Renal cortical epithelial cell (primary cell): ENCODE measurements at places on chromosomes 5 and 9. TPM values are rescaled to one million over a fixed set of nuclear protein-coding genes. Genes with fewer than 3 reads are reported as not detected.

MELK gene
- 6.3 and 33.0 TPM in 2 replicates for total RNA-seq

PCDHAC1 gene
- 0.52 and 2.7 TPM in 2 replicates for total RNA-seq

PPIC gene
- total RNA-seq: 78.0 and 124 TPM in 2 replicates

NEURL1B gene
- total RNA-seq: 0.15 and 1.6 TPM in 2 replicates

SPATA9 gene
- 0.20 TPM in 1 of 2 replicates, not detected in the other for total RNA-seq

LHX6 gene
- total RNA-seq: 0.10 and 0.17 TPM in 2 replicates

DYNC2I2 gene
- 46.4 and 59.7 TPM in 2 replicates for total RNA-seq

FOXD4 gene
- total RNA-seq: 0.20 TPM in 1 of 2 replicates, not detected in the other

KIF27 gene
- 4.3 and 13.3 TPM in 2 replicates for total RNA-seq

CNOT6 gene
- total RNA-seq: 14.2 and 47.7 TPM in 2 replicates

ERMP1 gene
- 29.9 and 177 TPM in 2 replicates for total RNA-seq

IL4 gene
- total RNA-seq: not detected in 2 replicates

TERT gene
- total RNA-seq: not detected in 2 replicates

TYRP1 gene
- 0.45 and 0.52 TPM in 2 replicates for total RNA-seq

TRIM36 gene
- total RNA-seq: 2.6 and 4.0 TPM in 2 replicates

FUT7 gene
- total RNA-seq: not detected in 2 replicates

C7 gene
- total RNA-seq: not detected in 2 replicates

ARSI gene
- total RNA-seq: 7.3 and 11.7 TPM in 2 replicates

ZDHHC21 gene
- 11.6 and 21.3 TPM in 2 replicates for total RNA-seq

DNAJB5 gene
- total RNA-seq: 8.7 and 13.4 TPM in 2 replicates

ADAMTS16 gene
- total RNA-seq: 0.52 and 1.3 TPM in 2 replicates

DPH7 gene
- 15.8 and 29.9 TPM in 2 replicates for total RNA-seq

SLC1A3 gene
- total RNA-seq: 0.87 and 1.7 TPM in 2 replicates

CSNK1G3 gene
- 73.8 and 91.8 TPM in 2 replicates for total RNA-seq

SYK gene
- total RNA-seq: 7.9 and 11.8 TPM in 2 replicates

PCDHGB1 gene
- 0.35 and 4.0 TPM in 2 replicates for total RNA-seq

NEUROG1 gene
- total RNA-seq: not detected in 2 replicates

TXN gene
- total RNA-seq: 104 and 341 TPM in 2 replicates

SPINK13 gene
- 1.4 and 1.8 TPM in 2 replicates for total RNA-seq

BTNL8 gene
- 0.35 TPM in 1 of 2 replicates, not detected in the other for total RNA-seq

PCDHGB6 gene
- total RNA-seq: 1.0 and 2.3 TPM in 2 replicates

CTSV gene
- 3.5 and 9.4 TPM in 2 replicates for total RNA-seq

FGF1 gene
- total RNA-seq: 0.15 and 1.7 TPM in 2 replicates

IL7R gene
- total RNA-seq: 0.05 and 4.9 TPM in 2 replicates

CDKN2A gene
- total RNA-seq: 25.0 and 36.3 TPM in 2 replicates

RANBP6 gene
- 47.8 and 54.0 TPM in 2 replicates for total RNA-seq

VLDLR gene
- 26.2 and 130 TPM in 2 replicates for total RNA-seq

PCDHGC5 gene
- 0.17 and 0.80 TPM in 2 replicates for total RNA-seq

EIF4EBP3 gene
- total RNA-seq: 0.17 and 0.80 TPM in 2 replicates

HTR1A gene
- 0.35 TPM in 1 of 2 replicates, not detected in the other for total RNA-seq

TAF1L gene
- total RNA-seq: under 0.01 TPM in 1 of 2 replicates, not detected in the other

CDH9 gene
- total RNA-seq: not detected in 2 replicates

GZMA gene
- not detected in 2 replicates for total RNA-seq

SLC9A3 gene
- 0.35 and 1.6 TPM in 2 replicates for total RNA-seq

UGT3A1 gene
- total RNA-seq: 2.8 and 9.4 TPM in 2 replicates

C1QTNF2 gene
- not detected in 2 replicates for total RNA-seq
